ENCODE measurements at places on chromosomes 1 and 21.

- no peak for DNase-seq
Observed at GRCh38 chr1:10765734-10766478, 30.5 kb downstream of the CASZ1 start.

GRCh38 chr21:28227881-28228635 is 764.6 kb downstream of the LTN1 start:
- no peak for DNase-seq

- no peak for DNase-seq
Observed at GRCh38 chr1:160830321-160831153, 32.1 kb downstream of the CD244 start.

DNA sequence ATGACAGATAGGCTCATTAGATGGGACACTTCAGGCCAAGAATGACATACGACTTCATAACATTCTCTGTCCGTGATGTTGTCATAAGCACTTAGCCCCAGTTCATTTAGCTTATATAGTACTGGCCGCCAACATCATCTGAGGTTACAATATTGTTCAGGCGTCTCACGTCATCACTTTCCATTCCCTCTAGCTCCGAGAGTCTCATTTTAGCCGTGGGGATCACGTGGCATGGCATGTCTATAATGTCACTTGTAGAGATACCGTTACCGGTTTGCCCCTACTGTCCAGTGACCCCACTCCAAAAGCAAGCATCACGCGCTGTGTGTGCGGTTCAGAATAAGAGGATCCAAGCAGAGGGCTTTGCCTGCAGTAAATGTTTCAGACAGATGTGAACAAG is 34.6 kb upstream of the HEATR1 start:
- no peak for DNase-seq

Data from nucleus accumbens (tissue), 56 donors.